ENCODE measurements at places on chromosomes 2 and 18.
A peak's percentile ranks its signal among the peaks of the same experiment; 100 is the strongest.

DNA sequence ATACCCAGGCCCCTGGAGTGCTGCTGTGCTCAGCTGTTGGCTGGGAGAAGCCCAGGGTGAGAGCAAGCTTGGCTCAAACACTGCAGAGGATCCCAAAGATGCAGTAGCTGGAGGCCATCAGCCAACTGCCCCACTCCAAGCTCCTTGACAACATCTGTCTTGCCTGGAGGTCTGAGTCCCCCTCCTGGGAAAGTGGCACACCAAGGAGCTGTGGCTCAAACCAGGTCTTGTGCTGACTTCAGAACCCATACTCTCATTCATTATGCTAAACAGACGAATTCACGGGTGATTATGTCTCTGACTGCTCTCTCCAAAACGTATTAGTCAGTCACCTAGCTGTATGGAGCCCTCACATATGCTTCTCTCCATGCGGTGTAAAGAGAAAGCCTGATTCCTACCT is 206.1 kb downstream of the TTC32 start:
- DNase-seq: no peak

GRCh38 chr18:50751947-50752346 is 67.9 kb downstream of the MRO start:
- DNase-seq: no peak

- no peak for DNase-seq
Measured at GRCh38 chr2:120391911-120392665, 46.2 kb downstream of the INHBB start.

DNA sequence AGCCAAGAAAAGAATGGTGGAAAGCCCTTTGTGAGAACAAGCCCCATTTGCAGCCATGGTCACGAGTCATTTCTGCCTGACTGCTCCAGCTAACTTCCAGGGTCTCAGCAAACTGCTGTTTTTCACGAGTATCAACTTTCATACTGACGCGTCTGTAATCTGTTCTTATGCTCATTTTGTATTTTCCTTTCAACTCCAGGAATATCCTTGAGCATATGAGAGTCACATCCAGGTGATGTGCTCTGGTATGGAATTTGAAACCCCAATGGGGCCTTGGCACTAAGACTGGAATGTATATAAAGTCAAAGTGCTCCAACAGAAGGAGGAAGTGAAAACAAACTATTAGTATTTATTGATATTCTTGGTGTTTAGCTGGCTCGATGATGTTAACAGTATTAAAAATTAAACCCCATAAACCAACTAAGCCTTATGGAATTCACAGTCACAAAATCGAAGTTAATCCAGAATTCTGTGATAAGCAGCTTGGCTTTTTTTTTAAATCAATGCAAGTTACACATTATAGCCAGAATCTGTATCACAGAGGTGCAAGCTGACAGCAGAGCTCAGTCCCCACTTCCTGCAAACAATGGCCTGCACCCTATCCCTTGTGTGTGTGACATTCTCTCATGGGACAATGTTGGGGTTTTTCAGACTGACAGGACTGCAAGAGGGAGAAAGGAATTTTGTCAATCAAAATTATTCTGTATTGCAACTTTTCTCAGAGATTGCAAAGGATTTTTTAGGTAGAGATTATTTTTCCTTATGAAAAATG is 26.1 kb downstream of the SLC14A1 start:
- no peak for DNase-seq

DNA sequence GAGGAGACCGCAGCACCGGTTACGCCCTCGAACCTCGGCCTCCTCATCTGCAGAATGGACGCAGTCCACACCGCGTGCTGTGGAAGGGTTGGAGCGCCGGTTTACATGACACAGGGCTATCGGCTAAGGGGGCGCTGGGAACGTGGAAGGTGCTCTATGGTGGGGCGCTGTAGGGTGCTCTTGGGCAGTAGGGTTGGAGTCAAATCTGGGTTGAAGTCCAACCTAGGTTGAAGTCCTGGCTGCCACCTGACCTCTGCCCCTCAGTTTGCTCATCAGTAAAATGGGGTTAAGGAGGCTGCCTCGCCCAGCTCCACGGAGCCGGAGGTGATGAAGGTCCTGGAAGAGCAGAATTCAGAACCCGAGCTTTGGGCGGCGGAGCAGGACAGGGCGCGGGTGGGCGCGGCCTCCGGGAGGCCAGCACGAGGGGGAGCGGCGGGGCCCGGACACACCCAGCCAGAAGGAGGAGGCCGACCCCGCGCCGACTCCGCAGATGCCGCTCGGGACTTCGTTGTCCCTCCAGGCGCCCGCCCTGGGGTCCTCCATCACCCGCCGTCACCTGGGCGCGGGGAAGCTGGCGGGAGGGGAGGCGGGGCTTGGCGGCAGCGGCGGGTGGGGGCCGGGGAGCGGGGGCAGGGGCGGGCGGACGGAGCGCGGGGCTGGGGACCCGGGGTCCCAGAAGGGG is 558 bp upstream of the GAREM2 start:
- no peak for DNase-seq

GRCh38 chr2:241639385-241639784 is 1.9 kb downstream of the ATG4B start:
- DNase-seq: no peak

GRCh38 chr2:174333372-174334277 is 1.1 kb upstream of the SP9 start:
- no peak for DNase-seq

- DNase-seq: no peak
Measured at GRCh38 chr18:154151-154550, 4.2 kb upstream of the USP14 start.

- no peak for DNase-seq
Measured at GRCh38 chr18:37540424-37541138, 25.0 kb downstream of the CELF4 start.

GRCh38 chr2:12584338-12584737 is 132.4 kb upstream of the TRIB2 start:
- DNase-seq: no peak

GRCh38 chr2:181070119-181070835 is 89.9 kb downstream of the UBE2E3 start:
- no peak for DNase-seq

- DNase-seq: no peak
Measured at GRCh38 chr2:129849559-129850160, 129.8 kb upstream of the RAB6C start.

- no peak for DNase-seq
Measured at GRCh38 chr2:134288814-134289213, 34.9 kb downstream of the MGAT5 start.

DNA sequence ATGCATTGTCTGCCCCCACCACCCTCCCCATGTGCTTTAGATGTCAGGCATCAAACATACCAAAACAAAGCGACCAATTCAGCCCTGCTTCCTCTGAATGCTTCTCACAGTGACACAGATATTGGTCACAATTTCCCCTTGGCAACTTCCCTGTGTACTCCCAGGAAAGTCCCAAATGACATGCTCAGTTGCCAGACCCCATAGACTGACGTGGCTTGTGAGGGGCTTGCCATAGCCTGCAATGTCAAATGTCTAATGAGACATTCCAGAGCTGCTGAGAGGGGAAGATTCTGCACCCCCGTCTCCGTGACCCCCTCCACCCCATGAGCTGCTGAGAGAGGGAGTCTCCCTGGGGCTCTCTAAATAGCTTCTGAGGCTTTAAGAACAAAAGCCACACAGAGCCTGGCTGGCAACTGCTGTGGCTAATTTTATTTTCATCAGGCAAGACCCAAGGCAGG is 47.3 kb downstream of the RFTN2 start:
- DNase-seq: no peak

- DNase-seq: no peak
Measured at GRCh38 chr2:213551526-213551925, 267.3 kb downstream of the SPAG16 start.

- peak; percentile 68 for DNase-seq
Measured at GRCh38 chr2:100391735-100392515, 25.5 kb downstream of the CHST10 start.

- no peak for DNase-seq
Measured at GRCh38 chr2:46211461-46211860, 85.7 kb upstream of the EPAS1 start.

- no peak for DNase-seq
Measured at GRCh38 chr2:206422493-206422892, 20.8 kb upstream of the ADAM23 start.

DNA sequence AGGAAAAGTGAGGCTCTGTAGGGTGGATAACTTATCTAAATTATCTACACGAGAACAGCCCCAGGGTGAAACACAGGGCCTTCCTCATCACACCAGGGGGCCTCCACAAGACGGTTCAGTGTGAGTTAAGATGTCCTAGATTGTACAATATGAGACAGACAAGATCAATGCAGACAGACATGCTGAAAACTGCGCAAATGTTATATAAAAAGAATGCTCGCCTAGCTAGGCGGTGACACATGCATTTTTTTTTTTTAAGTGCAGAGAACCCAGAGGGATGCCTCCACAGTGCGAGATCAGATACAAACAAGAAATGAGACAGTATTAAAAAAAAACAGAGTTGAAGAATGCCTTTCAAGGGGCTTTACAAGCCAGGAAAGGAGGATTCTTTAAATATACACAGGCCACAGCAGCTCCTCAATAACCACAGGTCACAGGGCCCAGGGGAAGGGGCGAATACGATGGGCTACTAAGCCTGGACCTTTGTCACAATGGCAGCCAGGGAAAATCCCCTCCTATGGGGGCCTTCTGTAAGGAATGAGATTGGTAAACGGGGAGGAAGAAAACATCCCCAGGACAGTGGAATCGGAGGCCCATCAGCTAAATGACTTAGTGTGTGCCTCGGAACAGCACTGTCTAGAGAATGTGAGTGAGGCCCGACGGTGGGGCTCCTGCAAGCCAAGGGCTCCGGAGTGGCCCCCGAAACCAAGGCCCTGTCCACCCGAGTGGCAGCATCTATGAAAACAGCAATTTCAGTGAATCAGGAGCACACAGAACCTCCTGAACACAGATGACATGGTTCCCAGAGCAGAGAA is 48.9 kb downstream of the ADCY3 start:
- DNase-seq: no peak

GRCh38 chr2:101802329-101802728 is 104.8 kb downstream of the MAP4K4 start:
- no peak for DNase-seq

DNA sequence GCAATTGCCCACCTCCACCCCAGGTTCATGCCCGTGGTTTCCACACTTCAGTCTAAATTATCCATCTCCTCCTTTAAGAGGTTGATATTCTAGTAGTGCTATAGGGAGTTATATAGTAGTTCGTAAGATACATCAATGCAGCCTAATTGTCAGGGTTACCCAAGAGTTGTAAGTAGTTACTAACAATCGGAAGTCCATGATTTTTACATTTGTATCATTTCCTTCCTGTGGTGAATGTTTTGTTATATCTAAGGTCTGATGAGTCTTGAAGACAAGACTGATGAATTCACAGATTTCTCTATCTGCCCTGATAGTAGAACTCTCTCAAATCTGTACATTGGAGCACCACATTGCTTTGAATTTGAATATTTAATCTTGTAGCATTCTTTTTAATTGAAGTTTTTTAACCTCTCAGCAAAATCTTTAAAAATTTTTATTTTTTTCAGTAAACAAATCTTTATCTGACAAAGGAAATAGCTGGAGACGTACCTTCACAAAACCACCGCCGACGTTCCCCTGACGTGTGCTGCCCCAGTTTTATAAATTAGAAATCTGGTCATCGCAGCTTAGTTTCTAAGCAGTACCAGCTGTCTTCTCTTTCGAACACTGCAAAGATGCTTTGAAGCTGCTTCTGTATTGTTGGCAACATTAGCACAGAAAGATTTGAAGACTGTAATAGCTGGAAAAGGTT is 264.5 kb downstream of the SOCS6 start:
- DNase-seq: no peak

DNA sequence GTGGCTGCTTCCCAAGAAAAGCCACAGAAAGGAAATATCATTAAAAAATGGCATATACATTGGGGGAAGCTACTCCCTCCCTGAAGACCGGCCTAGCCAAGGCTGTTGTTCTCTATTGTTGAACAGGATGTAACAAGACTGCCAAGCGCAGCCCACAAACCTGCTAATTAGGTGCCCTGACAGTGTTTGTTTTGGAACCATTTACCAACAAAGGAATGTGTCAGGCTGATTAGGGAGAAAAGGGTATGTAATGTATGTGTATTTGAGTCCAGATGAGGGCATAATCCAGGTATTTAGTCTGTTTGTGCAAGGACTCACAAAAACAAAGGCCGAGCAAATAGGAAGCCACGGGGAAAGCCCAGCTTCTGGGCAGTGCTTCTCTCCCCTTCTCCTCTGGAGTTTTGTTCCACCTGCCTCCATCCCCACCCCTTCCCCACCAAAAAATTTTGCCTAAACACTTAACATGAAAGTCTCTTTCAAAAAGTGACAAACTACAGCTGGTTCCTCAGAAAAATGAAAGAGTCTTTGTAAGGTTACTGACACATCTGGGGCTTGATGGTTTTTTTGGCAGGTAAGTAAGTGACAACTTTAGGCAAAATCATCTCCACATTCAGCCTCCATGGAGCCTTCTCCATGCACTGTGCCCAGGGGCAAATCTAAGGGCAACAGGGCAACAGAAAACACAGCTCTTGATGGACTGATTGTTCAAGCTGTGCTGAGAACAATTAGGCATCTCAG is 78.3 kb upstream of the FZD5 start:
- peak; percentile 44 for DNase-seq

- DNase-seq: no peak
Measured at GRCh38 chr18:75293591-75293990, 83.0 kb downstream of the TSHZ1 start.

GRCh38 chr2:100031604-100032003 is 110.8 kb downstream of the AFF3 start:
- no peak for DNase-seq

DNA sequence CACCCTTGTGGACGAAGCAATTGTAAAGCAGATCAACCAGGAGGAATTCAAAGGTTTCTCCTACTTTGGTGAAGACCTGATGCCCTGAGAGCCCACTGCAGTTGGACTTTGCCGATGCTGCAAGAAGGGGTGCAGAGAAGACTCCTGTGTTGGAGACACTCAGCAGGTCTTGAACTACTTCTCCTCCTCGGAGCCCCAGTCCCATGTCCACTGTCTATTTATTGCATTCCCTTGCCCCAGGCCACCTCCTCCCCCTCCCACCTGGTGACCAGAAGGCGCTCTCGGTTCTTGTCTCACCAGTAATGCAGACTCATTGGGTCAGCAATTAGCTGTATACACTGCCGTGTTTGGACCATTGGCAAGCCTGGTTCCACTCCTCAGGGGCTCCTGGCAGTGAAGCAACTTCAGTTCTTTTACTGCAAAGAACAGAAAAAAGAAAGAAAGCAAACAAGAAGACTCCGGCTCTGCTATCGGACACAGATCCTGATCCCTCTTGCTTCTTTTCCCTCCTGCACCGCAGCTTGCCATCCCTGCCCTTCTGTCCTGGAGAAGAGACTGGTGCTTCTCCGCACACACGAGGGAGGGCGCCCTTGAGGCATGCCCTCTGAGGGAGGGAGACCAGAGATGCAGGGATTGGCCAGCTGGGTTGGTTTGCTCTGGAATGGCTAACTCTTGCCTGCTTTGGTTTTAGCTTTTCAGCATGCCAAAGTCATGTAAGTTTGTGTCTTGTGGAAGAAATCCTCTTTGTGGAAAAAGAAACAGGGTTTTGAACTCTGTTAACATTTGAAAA is 112.2 kb upstream of the EPAS1 start:
- no peak for DNase-seq
